ENCODE measurements at places on chromosomes 16 and 17.

- DNase-seq: no peak
Observed at GRCh38 chr16:55664786-55665407, 9.1 kb downstream of the SLC6A2 start.

- no peak for DNase-seq
Observed at GRCh38 chr16:81804134-81804610, 25.1 kb downstream of the PLCG2 start.

DNA sequence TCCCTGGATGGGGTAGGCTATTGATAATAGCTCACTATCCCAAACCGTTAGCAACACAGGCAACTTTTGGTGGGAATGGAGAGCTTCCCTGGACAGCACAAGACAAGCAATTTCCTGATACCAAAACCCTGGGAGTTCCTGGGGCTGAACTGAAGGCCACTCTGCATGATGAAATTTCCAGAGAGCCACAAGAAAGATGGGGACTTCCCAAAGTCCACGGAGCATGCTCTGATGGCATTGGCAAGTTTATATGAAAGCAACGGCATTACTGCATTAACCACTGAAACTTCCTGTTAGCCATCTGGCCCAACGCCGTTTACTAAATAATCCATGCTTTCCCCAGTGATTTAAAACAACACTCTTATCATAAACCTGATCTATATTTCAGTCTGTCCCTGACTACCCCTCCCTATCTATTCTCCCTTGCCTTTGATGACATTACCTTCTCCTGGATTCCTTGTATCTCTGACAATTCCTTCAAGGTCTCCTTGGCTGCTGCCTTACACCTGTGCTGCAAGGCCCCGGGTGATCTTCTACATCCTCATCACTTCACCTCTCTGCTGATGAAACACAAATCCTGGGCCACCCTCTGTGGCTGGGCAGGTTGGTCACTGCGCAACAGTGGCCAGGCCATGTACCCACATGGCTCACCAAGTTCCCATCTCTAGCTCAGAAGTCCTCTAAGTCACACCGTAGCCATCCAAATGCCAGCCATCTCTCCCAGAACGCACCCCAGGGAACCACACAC lies 108.5 kb upstream of the RCVRN start:
- no peak for DNase-seq

GRCh38 chr16:85162478-85163277 lies 50.4 kb upstream of the CIBAR2 start:
- no peak for DNase-seq

GRCh38 chr16:30459456-30459855 lies 13.1 kb upstream of the ITGAL start:
- no peak for DNase-seq

GRCh38 chr17:55540414-55541091 lies 29.3 kb upstream of the SMIM36 start:
- DNase-seq: no peak

- no peak for DNase-seq
Observed at GRCh38 chr17:40510328-40510648, 8.9 kb upstream of the TNS4 start.

DNA sequence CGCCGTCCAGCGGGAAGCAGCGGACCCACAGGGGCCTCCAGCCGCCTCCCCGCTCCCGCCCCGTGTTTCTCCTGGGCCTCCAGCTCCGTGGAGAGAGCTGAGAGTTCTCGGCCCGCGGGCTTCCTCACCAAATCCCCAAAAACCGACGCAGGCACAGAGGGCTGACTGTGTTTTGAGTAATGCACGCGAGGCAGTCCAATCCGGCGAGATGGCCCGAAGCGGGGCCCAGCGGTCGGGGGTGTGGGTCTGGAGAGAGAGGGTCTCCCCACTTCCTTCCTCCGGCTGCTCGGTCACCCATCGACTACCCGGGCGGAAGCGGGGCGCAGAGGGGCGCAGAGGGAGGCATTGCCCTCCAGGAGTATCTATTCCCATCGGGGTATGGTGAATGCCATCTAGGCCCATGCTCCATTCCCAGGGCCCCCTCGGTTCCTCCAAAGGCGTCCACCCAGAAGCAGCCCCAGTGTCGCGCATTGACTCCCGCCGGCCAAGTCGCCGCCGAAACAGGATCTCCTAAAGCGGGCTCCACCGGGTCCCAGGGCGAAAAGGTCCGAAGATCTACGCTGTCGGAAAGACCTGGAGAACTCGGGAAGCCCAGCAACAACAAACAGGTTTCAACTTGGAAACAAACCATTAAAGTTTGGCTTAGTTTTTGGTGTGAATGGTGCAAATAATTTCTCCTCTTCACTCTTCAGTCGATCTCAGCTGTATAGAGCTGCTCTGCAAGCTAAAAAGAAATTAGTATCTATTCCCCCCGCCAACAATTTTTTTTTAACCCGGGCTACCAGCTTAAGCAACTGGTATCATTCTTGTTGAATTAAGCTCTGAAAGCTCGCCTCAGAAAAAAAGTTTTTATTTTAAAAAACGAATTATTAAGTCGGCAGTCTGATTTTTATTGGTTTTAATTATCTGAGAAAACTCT lies 19.2 kb upstream of the HOXB13 start:
- DNase-seq: no peak

GRCh38 chr16:22900863-22901262 lies 86.9 kb downstream of the HS3ST2 start:
- no peak for DNase-seq

DNA sequence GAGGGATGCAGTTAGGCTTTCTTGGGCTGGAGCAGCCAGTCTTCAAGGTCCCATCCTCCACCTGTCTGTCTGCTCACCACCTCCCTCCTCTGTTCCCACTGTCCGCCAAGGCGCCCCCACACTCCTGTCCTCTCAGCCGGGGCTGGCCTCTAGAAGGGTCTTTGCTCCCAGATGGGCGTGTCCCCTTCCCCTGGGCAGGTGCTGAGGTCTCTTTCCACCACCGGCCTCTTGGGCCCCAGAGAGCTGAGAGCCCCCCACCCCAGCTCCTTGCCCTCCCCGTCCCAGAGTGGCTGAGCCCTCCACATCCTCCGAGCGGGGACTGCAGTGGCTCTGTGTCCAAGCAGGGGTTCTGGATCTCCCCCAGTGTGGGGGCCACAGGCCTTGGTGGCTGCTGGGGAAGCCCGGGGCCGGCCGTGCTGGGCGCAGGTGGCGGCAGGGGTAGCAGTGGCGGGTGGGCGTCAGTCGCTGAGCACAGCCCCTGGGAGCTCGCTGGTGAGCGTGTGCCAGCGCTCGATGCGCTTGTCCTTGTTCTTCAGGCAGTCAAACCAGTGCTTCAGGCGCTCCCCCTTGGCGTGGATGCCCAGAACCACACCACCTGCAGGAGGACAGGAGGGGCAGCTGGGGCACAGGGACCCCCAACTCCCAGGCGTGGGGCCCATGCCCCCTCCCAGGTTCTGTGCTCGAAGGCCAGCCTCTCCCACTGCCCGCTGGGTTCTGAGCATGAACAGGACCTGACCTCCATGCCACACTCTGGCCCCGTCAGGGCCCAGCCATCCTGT lies 9.8 kb downstream of the SCGB1C2 start:
- no peak for DNase-seq

DNA sequence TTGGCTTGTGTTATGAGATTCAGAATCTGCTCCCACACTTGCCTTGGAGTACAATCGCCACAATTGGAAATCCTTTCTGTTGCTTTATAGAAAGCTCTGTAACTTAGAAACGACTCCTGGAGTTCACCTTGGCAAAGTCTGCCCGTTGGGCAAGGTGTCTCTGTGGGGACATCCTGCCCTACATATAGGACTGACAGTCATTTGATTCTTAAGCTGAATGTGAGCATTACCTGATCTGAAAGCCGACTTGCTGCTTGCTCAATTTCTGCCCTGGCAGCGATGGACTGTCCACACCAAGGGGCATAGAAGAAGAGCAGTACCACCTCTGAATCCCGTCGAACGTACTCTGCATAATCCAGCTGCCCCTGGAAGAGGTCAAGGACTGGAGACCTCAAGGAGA lies 6.9 kb downstream of the TXNDC11 start:
- no peak for DNase-seq

DNA sequence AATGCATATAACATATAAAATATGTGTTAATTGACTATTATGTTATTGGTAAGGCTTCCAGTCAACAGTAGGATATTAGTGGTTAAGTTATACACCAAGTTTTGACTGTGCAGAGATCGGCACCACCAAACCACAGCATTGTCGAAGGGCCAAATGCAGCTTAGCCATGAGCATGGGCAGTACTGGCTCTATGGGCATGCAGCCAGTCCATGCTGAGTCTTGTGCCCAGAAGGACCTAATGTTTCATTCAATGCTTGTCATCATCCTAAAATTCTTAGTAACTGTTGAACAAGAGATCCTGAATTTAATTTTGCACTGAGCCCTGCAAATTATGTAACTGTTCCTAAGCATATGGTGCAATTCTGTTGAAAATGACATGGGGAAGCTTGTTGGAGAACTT lies 233.4 kb upstream of the HS3ST3A1 start:
- DNase-seq: no peak

- DNase-seq: no peak
Observed at GRCh38 chr17:17757391-17757791, 76.1 kb downstream of the RAI1 start.
